ENCODE measurements at places on chromosomes 7 and 10.
A peak's percentile ranks its signal among the peaks of the same experiment; 100 is the strongest.

DNA sequence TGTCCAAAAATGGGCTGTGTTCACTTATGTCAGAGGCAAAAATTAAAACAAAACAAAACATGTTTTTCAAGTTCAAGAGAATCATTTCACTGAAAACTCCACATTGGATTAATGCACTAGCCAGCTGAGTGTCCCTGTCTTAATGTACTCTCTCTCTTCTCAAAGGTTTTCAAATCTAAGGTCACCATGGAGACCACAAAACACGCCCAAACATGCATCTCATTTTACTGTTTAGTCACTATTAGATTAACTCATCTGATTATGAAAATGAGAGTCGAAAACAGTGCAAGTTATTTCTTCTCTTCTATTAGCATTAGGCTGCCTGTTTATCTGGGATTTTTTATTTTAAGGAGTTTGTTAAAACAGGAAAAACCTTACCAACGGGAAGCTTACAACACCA lies 70.8 kb upstream of the ASAH2 start:
- DNase-seq, result peak; percentile 73

DNA sequence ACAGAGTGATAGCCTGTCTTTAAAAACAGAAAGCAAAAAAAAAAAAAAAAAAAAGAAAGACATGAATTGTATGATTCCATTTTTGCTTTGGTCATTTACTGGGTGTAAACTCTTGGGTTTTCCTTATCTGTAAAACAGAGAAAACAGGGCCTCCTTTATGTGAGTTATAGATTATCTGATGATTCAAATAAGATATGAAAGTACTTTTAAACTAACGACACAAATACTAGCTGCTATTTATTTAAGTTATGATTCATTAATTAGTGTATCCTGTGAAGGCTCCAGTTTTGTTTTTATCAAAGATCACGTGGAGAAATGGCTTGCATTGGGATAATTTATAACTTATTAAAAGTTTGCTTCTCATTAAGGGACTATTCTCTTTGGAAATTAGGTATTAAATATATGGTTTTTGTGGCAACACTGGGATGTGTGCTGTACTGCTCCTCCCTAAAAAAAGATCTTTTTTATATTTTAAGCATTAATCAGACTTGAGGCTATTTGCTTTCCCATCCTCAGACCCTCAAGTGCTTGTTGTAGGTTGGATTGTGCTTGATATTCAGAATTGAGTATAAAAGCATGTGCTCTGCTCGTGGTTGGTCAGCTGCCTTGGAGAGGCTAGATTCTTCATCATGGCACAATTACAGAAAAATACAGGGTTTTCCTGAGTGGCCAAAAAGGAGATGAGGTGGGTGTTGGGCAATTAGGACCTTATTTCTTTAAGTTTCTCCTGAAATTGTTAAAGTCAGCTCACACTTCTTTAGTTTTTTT lies 39.9 kb downstream of the NRG3 start:
- no peak for DNase-seq

GRCh38 chr7:94061326-94061725 lies 57.2 kb upstream of the BET1 start:
- no peak for DNase-seq

DNA sequence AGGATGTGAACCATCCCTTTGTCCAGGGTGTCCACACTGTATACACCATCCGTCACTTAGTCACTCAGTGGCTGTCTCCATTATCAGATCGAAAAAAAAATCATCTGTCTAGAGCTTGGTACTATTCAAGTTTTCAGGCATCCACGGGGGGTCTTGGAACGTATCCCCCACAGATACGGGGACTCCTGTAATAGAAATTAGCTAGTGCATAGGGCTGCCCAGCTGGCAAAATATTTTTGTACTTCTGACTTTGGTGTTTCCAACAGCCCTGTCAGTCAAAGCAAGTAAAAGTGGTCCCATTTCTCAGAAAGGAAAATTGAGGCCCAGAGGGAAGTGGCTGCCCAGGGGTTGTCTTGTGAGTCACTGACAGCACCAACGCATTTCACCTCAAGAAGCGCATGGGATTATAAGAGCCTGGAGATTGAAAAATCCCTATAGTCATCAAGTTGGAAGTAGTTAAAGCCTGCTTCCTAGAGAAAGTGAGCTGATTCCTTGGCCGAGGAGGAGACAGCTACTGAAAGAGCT lies 52.1 kb upstream of the SLC29A3 start:
- DNase-seq, result no peak

GRCh38 chr7:115252461-115252860 lies 330.6 kb downstream of the MDFIC start:
- DNase-seq, result no peak

DNA sequence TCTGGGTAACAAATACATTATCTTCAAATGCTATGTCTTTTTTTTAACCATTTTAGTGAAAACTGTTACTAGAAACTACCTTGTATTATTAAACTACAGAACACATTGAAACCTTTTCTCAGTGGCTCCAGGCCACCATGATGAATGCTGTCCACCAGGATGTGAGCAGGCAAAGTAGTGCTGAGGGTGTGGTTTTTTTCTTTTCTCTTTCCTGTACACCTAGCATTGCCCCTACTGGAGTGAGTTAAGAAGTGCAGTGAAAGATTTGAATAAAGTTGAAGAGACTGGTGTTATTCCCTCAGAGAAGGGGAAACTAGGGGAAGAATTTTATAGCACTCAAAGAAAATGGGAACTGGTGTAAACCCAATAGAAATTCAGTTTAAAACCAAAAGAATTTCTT lies 120.0 kb upstream of the SAMD8 start:
- no peak for DNase-seq

DNA sequence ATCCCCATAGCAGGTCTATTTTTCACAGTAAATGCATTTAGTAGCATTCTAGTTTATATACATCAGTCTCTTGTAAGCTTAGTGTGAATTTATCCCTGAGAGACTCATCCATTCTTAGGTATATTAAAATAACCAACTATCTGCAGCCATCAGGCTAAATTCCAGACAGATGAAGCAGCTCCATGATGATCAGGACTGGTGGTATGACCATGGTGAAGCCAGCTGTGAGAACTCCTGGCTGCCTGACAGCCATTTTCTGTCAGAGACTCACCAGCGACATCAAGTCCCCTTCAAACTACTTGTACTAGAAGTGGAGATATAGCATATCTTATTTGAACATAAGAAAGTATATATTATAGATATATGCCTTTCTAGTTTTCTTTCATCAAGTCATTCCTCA lies 70.3 kb upstream of the GSDME start:
- peak; percentile 78 for DNase-seq

DNA sequence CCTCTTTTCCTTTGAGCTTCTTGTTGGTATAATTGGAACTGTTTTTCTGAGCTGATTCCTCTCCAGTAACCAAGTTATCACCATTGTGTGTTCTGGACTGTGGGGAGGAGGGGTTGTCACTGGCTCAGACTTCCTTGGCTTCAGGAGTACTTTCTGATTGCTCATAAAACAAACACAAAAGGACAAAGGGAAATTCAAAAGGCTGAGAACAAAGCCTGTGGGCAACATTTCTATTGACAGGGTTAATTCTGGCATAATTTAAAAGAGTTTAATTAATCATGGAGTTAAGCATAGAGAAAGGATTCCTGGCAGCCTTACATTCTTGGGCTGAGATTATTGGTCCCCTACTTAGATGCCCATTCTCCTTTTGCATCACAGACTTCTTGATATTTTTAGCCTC lies 222.9 kb upstream of the KMT2E start:
- DNase-seq, result peak; percentile 30

GRCh38 chr7:74371381-74372341 lies 82.0 kb upstream of the GTF2IRD1 start:
- DNase-seq, result no peak

DNA sequence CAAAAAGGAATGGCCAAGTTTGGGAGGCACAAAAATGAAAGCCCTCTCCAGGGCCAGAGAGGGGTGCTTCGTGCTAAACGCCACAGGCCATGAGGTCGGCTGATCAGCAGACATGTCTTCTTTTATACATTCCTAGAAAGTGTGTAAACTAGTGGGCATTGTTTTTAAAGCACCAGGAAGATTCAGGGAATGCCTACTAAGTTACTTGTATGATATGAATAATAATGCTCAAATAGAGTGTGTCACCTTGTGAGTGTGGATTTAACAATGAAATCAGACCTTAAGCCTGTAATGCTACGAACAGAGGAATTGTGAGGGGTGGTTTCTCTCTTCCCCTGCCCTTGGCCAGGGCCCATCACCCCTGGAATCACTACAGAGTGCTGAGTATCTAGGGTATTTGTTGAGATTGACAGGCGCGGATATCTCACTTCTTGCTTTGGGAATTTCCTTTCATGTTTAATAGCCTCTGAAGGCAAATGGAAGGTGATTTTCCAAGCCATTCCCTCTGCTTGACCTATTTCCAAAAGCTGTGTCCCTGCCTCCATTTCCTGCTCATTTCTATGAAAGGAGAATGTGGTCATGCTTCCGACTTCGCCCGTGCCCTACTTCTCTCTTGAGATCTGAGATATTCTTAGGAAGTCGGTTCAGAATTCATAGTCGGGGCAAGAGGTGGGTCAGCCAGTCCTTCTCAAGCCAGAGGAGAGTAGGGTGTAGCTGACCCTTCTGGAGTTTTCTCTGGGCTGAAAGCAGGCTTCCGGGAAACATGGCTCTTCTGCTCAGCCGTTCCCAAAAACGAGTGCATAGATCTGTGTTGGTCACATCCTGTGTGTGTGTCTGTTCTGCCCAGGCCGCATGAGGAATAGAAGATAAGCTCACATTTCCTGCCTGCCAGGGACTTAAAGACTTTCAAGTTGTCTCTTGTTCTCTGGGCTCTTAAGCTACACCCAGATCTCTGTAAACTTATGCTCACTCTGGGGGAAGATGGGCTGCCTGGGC lies 167.8 kb upstream of the ITGB1 start:
- DNase-seq, result peak; percentile 64

DNA sequence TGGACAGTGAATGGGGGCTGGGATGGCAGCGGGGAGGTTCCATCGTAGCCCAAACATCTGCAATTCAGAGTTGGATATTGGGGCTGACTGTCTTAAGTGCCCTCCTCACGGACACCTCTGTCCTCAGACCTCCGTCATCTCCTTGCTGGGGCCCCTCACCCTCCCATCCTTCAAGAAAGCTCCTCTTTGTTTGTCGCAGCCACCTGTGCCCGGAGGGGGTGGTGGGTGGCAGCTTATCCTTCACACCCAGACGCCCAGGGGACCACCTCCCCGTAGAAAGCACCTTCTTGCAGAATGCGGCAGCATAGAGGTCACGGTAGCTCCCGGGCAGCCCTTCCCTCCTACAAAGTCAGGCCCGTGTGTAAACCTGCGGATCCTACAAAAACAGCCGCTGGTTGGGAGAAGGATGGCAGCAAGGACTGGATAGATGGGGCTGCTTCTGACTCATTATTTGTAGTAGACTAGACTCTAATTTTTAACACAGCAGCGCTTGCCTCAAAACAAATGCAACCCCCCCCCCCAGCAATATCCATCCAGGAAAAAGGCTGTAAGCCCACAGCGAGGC lies 1.3 kb upstream of the PTPRN2 start:
- DNase-seq, result no peak

DNA sequence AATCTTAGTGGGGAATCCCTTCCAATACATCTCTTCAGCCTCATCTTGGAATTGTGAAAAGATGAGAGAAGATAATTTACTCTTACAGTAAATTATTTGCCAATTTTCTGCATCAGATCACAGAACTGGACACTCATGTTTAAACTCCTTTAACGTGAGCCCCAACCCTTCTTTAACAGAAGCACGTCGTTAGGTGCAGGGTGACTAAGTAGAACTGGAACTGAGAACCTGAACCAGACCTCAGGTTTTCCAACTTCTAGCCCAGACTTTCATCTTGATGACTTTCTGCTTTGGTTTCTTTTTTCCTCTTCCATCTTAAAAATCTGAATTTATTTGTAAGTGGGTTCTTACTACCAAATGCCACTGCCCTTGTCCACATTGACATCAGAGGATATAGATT lies 57.2 kb upstream of the LYZL2 start:
- no peak for DNase-seq

DNA sequence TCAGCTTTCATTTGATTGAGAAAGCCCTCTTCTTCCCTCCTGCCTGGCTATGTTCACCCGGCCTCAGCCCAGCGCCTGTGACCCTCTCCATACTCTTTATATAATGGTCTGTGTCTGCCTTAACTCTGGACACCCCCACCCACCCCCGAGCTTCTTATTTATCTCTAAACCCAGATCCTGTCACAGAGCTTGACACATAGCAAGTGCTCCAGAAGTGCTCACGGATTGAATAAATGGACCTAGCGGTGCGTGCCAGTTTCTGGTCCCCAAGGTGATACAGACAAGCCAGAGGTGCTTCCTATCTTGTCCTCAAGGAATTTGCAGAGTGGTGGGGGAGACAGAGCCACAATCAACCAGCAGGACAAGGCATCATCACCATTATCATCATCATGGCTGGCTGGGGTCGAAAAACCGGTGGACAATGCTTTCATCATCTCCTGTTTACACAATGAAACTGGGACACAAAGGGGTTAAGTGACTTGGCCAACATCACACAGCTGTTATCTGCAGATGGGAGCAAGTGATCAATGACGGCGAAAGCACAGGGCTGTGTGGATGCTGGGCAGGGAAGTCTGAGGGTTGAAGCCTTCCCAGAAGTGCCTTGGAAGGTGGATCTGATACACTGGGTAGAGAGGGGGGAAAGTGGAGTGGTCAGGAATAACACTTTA lies 2.2 kb upstream of the LOXL4 start:
- no peak for DNase-seq

GRCh38 chr10:1847361-1847760 lies 110.0 kb upstream of the ADARB2 start:
- no peak for DNase-seq

DNA sequence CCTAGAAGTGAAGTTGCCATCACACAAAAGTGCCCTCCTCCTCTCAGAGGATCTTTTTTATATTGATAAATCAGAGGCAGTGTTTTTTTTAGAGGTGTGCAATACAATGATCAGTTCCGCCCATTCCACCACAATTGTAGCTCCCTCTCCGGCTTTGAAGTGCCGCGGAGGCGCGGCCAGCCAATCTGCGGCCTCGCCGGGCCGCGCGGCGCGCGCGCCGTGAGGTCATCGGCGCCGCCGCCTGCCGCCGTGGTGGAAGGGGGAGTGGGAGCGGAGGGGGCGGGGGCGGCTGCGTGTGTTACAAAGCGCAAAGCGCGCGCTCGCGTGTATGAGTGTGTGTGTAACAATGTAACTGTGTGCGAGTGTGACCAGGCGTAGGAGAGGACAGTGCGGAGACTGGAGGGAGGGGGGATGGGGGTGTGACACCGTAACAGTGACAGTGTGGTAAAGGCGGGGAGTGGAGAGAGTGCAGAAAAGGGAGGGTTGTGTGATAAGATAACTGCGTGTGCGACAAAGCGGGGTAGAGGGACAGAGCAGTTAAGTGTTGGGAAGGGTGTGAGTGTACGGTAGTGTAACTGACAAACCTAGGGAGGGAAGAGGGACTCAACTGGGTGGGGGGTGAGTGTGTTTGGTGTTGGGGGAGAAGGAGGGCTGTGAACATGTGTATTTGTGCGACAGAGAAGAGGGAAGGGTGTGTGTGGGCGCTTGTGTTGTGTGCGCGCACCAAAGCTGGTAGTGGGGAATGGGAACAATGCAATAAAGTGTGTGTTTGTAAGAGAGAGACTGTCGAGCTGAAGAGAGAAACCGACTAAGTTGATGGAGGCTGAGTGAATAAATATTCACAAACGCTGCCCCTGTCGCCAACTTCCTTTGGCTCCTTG lies at the start of gene SP8:
SP8 (minus strand) TSS at position 108 of the 881 bp plus-strand sequence; CDS start at position 20, 88 bp downstream.
- no peak for DNase-seq

- DNase-seq, result no peak
Measured at GRCh38 chr10:67790534-67791408, 47.2 kb downstream of the DNAJC12 start.
